Sigmoid colon (tissue), 7 donors: ENCODE measurements at places on chromosomes 5 and 9.
A peak's percentile ranks its signal among the peaks of the same experiment; 100 is the strongest.

DNA sequence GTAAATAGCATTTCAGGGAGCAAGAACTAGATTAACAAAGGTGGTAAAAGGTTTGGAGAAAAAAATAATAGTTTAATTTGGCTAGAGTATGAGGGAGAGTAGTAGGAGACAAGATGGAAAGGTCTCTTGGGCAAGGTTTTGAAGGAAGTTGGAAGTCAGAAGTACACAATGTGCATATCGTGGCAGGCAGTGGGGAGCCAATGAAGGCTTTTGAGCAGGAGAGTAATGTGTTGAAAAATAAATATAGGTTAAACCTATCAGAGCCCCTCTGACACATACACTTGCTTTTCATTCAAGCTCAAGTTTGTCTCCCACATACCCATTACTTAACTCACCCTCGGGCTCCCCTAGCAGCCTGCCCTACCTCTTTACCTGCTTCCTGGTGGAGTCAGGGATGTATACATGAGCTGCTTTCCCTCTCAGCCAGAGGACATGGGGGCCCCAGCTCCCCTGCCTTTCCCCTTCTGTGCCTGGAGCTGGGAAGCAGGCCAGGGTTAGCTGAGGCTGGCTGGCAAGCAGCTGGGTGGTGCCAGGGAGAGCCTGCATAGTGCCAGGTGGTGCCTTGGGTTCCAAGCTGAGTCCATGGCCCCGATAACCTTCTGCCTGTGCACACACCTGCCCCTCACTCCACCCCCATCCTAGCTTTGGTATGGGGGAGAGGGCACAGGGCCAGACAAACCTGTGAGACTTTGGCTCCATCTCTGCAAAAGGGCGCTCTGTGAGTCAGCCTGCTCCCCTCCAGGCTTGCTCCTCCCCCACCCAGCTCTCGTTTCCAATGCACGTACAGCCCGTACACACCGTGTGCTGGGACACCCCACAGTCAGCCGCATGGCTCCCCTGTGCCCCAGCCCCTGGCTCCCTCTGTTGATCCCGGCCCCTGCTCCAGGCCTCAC is at the start of gene CA9:
TSS of gene CA9 (plus strand) at position 797 of the 893 bp plus-strand sequence. CDS start at position 829, 32 bp downstream.
- DNase-seq = peak; percentile 81

GRCh38 chr5:158792976-158793375 is 306.7 kb downstream of the EBF1 start:
- no peak for DNase-seq

DNA sequence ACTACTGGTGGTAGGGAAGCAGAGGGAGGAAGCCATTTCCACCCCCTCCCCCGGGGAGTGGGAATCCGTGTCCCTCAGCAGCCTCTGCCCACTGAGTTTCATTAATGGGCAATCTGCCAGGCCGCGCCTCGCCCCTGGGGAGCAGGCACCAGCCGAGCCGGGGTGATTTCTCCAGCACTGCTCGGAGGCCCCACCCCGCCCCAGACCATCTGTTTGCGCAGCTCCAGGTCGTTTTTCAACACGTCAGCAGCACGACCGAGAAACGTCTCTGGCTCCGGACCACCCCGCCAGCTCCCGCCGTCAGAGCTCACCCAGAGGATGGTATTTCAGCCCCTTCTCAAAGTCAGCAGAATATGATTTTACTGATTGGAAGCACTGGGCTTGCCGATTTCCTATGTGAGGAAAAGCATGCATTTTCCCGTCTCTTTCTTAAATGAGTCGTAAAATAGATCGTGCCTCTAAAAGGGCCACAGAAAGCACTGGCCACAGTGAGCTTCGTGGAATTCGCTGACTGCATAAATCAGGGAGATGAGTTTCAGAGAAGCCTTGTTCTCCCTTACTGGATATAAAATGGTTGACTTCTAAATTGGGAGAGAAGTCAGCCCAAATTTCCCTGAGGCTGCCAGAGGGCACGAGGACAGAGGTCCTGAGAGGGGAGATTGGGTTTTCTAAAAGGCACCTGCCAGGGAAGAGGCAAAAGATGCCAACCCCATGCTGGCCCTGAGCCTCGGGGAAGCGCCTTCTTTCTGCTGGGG is 47.0 kb downstream of the OLFM1 start:
- no peak for DNase-seq

GRCh38 chr9:36543916-36544315 is 28.8 kb upstream of the MELK start:
- DNase-seq = peak; percentile 77

DNA sequence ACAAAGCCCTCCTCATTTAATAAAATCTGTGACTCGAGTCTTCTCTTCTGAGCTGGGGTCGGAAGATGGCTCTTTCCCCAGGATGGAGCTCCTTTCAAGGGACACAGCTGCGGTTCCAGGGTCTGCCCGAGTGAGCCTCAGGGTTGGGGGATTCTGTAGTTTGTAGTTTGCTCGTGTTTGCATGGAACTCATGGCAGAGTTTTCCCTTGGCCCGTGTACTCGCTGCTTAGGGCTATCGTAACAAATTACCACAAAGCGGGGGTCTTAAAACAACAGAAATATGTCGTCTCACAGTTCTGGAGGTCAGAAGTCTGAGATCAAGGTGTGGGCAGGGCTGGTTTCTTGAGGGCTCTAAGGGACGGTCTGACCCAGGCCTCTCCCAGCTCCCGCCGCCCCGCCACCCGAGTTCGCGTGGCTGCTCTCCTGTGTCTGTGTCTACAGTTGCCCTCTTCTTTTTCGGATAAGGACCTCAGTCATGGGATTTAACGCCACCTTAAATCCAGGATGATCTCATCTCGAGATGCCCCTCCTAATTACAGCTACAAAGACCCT is 13.9 kb upstream of the LPCAT1 start:
- DNase-seq = peak; percentile 32

DNA sequence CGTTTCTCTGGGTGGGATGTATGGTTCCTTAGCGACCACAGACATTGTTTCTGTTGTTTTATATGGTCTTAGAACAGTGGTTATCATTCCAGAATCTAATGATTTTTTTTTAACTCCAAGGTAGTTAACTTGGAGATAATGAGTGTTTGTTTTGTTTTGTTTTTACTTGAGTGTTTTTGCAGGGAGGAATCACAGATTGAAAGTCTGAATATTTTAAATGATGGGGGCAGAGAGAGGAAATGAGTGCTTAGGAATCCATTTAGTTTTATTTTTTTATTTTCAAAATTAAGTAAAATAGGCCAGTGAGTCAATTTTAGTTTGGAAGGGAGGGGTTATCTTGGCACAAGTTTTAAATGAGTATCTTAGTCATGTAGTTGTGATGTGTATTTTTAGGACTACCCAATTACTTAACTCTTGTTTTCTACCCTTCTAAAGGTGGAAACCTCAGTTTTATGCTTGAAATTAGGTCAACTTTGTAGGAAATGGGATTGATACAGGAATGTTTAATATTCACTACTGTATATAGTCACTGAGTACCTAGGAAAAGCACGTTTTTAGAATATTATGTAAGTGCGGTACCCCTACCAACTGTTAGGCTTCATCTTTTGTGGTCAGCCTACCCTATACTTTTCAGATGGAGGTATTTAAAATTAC is 2.0 kb downstream of the UBE2R2 start:
- no peak for DNase-seq

DNA sequence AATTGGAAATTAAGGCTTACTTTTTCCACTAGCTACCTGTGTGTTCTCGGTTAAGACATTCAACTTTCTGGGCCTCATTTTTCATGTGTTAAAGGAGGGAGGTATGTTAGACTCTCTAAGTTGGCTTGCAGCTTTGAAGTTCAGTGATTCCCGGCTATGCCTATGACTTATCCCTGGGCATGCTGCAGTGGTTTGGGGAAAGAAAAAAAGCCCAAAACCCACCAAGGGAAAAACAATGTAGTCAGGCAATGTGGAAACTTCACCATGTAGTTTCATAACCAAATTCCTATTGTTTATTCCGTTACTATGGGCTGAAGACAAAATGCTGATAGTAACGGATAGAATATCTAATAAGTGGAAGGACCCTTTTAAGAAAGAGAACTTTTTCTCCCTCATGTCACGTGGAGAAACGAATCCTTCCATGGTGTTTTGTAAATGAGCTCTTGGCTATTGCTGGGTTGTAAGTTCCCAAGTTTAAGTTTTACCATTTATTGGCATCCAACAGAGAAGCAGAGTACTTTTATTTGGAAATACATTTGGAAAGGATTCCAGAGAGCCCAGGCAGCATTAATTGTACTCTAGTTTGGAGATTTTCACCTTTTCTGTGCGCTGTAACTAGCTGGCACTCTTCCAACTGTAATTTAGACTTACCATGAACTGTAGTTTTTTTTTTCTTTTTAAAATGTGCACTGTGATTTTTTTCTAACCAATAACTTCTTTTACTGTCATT is 84.9 kb upstream of the MPDZ start:
- no peak for DNase-seq

- no peak for DNase-seq
Observed at GRCh38 chr5:78530342-78531096, 118.1 kb downstream of the LHFPL2 start.

GRCh38 chr5:172356047-172356446 is 72.5 kb upstream of the UBTD2 start:
- DNase-seq = no peak

GRCh38 chr5:110054240-110054639 is 364.5 kb downstream of the MAN2A1 start:
- peak; percentile 66 for DNase-seq

DNA sequence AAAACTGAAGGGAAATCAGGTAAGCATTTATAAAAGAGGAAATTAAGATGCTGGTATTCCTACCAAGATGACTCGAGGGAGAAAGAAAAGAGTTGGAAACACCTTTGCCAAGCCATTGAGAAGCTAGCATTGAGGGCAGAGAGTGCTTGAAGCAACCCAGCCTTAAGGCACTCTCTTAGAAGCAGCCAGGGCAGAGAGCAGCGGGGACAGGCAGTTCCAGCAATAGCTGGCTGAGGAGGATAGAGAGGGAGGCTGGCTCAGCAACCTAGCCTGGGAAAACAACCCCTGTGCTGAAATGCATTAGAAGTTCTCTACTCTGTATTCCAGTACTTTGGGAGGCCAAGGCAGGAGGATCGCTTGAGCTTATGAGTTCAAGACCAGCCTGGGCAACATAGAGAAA is 40.3 kb upstream of the HSPA9 start:
- DNase-seq = no peak

DNA sequence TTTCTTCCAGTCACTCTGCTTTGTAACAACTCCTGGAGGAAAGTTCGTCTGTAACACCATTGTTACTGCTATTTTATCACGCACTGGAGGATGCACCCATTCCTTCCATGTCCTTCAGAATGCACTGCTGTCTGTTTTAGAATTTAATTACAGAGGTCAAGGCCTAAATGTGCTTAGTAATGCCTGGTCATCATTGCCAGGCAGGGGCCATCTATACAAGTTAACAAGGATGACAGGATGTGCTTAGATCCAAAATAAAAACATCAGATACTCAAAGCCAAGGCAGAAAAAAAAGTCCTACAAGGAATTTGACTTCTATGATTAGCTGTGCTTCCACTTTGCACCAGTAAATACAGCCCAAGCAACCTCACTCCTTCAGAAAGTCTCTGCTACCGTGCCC is 371.4 kb downstream of the SEMA5A start:
- no peak for DNase-seq
